Sigmoid colon (tissue), 7 donors: ENCODE measurements at places on chromosomes 4 and X. TPM values are rescaled to one million over a fixed set of nuclear protein-coding genes. Genes with fewer than 3 reads are reported as not detected.
A peak's percentile ranks its signal among the peaks of the same experiment; 100 is the strongest.

GRCh38 chr4:123787512-123788080 is 391.0 kb downstream of the SPRY1 start:
- no peak for DNase-seq

DNA sequence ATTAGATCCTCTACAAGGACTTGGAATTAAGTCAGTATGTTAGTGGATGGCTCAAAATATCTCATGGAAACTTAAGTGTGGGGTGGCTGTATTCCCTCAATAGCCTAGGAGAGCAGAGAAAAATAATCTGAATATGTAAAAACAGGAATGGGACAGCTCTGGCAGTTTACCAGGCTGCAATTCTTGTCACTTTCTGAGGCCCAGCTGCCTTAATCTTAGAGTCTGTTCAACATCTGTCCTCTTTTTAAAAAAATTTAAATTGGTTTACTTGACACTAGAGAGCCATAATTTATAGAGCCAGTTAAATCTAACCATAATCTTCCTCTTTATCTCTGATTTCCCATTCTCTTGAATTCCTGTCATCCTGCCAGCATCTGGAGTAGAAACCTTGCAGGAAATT is 109.2 kb upstream of the CXCL13 start:
- no peak for DNase-seq

GRCh38 chr4:15436513-15436912 is 8.7 kb downstream of the C1QTNF7 start:
- no peak for DNase-seq

- DNase-seq = peak; percentile 60
Observed at GRCh38 chr4:3364634-3365314, 72.0 kb downstream of the RGS12 start.

DNA sequence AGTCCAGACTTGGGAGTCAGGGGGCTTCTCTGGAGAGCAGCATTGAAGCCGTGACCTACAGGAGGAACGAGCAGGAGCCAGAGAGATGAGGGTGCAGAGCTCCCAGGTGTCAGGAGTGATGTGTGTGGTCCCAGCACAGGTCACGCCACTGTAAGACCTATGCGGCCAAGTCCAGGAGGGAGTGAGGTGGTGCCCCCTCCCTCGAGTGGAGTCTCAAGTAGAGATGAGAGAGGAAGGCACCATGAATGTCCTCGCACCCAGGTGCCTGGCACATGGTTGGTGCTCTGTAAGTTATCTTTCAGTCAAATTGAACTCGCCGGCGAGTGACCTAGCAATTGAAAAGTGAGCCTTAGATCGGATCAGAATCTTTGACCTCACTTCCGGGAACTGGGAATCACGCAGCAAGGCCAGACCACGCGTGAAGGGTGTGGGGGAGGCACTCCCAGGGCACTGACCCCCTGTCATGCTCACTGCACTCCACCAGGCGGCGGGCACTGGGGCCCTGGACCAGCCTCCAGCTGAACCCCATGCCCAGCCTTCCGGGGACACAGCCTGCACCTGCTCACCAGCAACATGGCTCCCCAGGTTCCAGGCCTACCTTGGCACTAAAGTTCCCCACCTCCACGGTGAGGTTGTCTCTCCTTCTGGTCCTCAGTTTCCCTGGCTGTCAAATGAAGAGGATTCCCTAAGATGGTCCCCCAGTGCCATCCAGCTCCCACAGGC is 127.4 kb downstream of the HMX1 start:
- peak; percentile 56 for DNase-seq

DNA sequence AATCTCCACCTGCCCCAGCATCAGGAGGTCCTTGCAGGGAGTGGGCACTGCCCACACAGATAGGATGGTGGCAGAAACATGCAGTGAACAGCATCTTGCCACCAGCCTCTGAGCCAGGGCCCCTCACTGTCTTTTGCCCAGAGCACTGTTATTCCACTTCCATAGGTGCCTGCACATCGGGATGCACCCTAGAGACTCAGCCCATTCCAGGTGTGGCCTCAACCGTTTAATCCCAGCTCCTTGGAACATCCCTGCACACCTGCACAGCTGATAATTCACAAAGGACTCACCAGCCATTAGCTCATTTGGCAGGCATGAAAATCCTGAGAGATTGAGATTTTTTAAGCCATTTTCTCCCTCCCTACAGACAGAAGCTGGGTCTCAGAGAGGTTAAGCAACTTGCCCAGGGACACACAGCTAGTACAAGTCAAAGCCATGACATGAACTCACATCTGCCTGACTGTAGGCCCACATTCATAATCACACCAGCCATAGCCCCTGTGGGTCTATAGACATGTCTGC is 116.3 kb downstream of the EFNB1 start:
- no peak for DNase-seq

The AFP gene
- total RNA-seq = not detected
